ENCODE measurements at places on chromosomes 6 and 20. TPM values are rescaled to one million over a fixed set of nuclear protein-coding genes. Genes with fewer than 3 reads are reported as not detected.

KCNQ5 gene
- total RNA-seq = 1.7 TPM

SUMO4 gene
- 2.2 TPM for total RNA-seq

MYBL2 gene
- 21.7 TPM for total RNA-seq

CAGE1 gene
- not detected for total RNA-seq

TULP1 gene
- not detected for total RNA-seq

EYA2 gene
- 2.5 TPM for total RNA-seq

PARD6B gene
- 0.90 TPM for total RNA-seq

RBM39 gene
- 166 TPM for total RNA-seq

RGS17 gene
- 1.7 TPM for total RNA-seq

CST2 gene
- not detected for total RNA-seq

BANF2 gene
- total RNA-seq = not detected

PROKR2 gene
- not detected for total RNA-seq

HNF4A gene
- total RNA-seq = not detected

DYNLT2 gene
- 1.1 TPM for total RNA-seq

FAXC gene
- 1.9 TPM for total RNA-seq

HLA-DQA1 gene
- not detected for total RNA-seq

HLA-DQB2 gene
- total RNA-seq = not detected

SLC17A2 gene
- total RNA-seq = not detected

FERMT1 gene
- total RNA-seq = 1.7 TPM

COL11A2 gene
- total RNA-seq = under 0.01 TPM

RAB22A gene
- 8.2 TPM for total RNA-seq

CHD6 gene
- 31.7 TPM for total RNA-seq

SFT2D1 gene
- 31.9 TPM for total RNA-seq

ZNF311 gene
- 0.36 TPM for total RNA-seq

C20orf202 gene
- not detected for total RNA-seq

NOL4L gene
- 4.7 TPM for total RNA-seq

Measured in IMR-90 (cell line).